Esophagus squamous epithelium (tissue), 5 donors: ENCODE measurements at places on chromosomes 1 and 21.

GRCh38 chr1:235652364-235652763 is 2.8 kb upstream of the GNG4 start:
- no peak overlapping the region for H3K27ac ChIP-seq
- no peak for DNase-seq
- no peaks in the 10 kb centered on the region for H3K36me3 ChIP-seq
- peaks cover 89% of the 10 kb centered on the region for H3K27me3 ChIP-seq

DNA sequence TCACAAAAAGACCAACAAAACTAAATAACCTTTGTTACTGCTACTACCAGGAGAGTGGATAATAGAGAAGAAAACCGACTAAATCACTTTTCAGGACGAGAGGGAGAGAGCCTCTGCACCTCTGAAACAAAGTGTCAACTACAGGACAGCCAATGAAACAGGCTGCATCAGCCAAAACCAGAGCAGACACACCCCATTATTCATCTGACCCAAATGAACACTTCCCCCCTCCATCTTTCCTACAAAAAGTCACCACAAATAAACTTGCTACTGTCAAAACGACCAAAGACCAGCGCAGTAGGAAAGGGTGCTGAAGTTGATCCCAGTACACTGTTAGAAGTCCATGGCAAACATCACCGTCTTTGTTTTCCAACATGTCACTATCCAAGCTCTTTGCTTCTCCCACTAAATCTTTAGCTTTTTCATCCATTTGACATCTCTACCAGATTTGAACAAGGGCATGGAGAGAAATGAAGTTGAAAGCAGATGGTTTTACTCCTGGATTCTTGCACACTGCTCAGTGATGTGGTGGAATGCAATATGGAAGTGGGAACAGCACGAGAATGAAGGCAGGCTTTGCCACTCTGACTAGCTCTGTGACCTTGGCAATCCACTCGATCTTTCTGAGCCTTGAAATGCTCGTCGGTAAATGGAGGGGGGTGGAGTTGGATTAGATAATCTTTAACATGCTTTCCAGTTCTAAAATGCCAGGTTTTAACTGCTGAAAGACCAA is 20.5 kb downstream of the DSTYK start:
- H3K27me3 ChIP-seq = no peaks in the 10 kb centered on the region
- no peaks in the 10 kb centered on the region for H3K36me3 ChIP-seq
- peak overlapping the region; percentile 76 for H3K27ac ChIP-seq

GRCh38 chr1:90135286-90135685 is 140.4 kb downstream of the ZNF326 start:
- no peaks in the 10 kb centered on the region for H3K27me3 ChIP-seq
- no peaks in the 10 kb centered on the region for H3K36me3 ChIP-seq
- no peak overlapping the region for H3K4me3 ChIP-seq
- H3K4me1 ChIP-seq = no peaks in the 10 kb centered on the region
- no peak for DNase-seq

- H3K4me3 ChIP-seq = no peak overlapping the region
- H3K27ac ChIP-seq = no peak overlapping the region
- no peaks in the 10 kb centered on the region for H3K36me3 ChIP-seq
Observed at GRCh38 chr1:85311818-85312217, 35.4 kb upstream of the BCL10 start.

DNA sequence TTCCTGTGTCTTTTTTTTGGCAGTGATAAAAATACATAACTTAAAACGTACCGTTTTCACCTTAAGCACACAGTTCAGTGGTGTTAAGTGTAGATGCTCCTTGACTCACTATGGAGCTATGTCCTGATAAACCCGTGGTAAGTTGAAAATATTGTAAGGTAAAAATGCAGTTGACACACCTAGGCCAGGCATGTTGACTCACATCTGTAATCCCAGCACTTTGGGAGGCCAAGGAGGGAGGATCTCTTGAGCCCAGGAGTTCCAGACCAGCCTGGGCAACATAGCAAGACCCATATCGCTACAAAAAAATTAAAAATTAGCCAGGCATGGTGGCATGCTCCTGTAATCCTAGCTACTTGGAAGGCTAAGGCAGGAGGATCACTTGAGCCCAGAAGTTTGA is 73.6 kb upstream of the COG2 start:
- no peak overlapping the region for H3K27ac ChIP-seq
- H3K4me1 ChIP-seq = peaks cover 11% of the 10 kb centered on the region
- no peaks in the 10 kb centered on the region for H3K27me3 ChIP-seq
- no peak overlapping the region for H3K4me3 ChIP-seq

DNA sequence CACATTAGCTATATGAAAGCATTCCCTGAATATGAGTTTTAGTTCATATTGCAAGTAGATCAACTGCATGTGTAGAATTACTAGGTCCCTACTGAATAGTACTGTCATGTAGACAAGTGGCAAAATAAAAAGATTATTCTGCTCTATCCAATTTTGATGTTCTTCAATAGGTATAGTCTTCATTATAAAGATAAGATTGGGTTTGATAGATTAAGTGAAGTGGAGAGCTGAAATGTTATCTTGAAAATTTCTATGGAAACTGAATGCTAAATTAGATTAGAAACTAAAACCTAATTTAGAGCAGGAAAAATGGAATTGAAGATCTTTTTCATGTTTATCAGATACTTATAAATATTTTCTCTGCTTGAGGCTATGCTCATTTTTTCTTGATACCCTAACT is 1610.0 kb downstream of the BRINP3 start:
- H3K4me3 ChIP-seq = no peak overlapping the region
- DNase-seq = no peak
- H3K36me3 ChIP-seq = no peaks in the 10 kb centered on the region
- no peak overlapping the region for H3K27ac ChIP-seq
- H3K27me3 ChIP-seq = no peaks in the 10 kb centered on the region
- no peaks in the 10 kb centered on the region for H3K4me1 ChIP-seq

DNA sequence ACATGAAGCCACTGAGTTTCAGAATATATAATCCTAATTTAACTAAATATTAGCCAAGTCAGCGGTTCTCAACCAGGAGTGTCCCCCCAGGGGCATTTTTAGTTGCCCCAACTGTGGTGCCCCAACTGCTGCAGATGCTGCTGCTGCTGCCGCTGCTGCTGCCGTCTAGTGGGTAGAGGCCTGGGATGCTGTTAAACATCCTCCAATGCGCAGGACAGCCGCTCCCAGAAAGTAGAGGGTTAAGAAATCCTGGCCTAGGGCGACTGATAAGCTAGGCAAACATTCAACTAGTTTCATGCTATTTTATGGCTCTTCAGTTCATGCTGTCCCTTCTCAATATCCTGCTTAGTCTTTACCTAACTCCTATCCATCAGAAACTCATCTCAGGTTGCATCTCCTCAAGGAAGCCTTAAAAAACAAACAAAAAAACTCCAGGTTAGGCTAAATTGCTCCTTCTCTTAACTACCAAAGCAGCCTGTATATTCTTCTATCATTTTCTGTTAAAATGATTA is 9.9 kb upstream of the DCAF6 start:
- DNase-seq = no peak
- peaks cover 8% of the 10 kb centered on the region for H3K36me3 ChIP-seq
- H3K27me3 ChIP-seq = no peaks in the 10 kb centered on the region
- peaks cover 3% of the 10 kb centered on the region for H3K4me1 ChIP-seq
- H3K4me3 ChIP-seq = no peak overlapping the region

GRCh38 chr1:8016210-8016894 is 9.8 kb downstream of the ERRFI1 start:
- no peak for DNase-seq
- peak overlapping the region; percentile 8 for H3K27ac ChIP-seq
- H3K4me1 ChIP-seq = peaks cover 53% of the 10 kb centered on the region

DNA sequence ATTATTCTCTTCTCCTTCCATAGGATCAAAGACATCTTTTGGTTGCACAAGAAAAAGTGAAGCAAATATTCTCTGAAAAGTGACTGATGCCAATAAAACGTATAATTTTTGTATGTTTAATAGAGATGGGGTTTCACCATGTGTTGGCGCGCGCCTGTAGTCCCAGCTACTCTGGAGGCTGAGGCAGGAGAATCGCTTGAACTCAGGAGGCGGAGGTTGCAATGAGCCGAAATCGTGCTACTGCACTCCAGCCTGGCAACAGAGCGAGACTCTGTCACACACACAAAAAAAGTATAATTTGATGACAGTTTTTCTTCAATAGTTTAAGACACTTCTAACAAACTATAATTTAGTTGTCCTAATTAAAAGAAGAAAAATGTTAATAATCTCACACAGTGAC is 23.8 kb downstream of the ANP32E start:
- no peak overlapping the region for H3K27ac ChIP-seq
- no peaks in the 10 kb centered on the region for H3K36me3 ChIP-seq
- H3K4me1 ChIP-seq = peaks cover 2% of the 10 kb centered on the region
- no peaks in the 10 kb centered on the region for H3K27me3 ChIP-seq

DNA sequence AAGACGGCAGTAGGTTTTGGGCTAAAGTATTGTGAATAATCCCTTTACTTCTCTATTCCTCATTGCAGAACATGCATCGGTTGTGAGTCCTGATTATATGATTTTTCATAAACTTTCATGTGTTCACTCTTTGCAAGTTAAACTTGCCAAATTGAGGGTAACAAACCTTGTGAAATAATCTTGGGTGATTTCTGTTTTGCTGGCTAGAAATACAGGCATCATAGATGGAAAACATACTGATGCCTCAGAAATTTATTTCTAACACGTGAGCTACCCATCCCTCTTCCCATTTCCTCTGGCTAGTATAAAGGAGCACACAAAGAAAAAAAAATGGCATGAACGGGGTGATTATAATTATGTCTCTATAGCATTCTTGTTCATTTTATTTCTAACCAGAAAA is 39.6 kb downstream of the RGS5 start:
- no peaks in the 10 kb centered on the region for H3K4me1 ChIP-seq
- H3K4me3 ChIP-seq = no peak overlapping the region
- no peaks in the 10 kb centered on the region for H3K27me3 ChIP-seq
- no peaks in the 10 kb centered on the region for H3K36me3 ChIP-seq

DNA sequence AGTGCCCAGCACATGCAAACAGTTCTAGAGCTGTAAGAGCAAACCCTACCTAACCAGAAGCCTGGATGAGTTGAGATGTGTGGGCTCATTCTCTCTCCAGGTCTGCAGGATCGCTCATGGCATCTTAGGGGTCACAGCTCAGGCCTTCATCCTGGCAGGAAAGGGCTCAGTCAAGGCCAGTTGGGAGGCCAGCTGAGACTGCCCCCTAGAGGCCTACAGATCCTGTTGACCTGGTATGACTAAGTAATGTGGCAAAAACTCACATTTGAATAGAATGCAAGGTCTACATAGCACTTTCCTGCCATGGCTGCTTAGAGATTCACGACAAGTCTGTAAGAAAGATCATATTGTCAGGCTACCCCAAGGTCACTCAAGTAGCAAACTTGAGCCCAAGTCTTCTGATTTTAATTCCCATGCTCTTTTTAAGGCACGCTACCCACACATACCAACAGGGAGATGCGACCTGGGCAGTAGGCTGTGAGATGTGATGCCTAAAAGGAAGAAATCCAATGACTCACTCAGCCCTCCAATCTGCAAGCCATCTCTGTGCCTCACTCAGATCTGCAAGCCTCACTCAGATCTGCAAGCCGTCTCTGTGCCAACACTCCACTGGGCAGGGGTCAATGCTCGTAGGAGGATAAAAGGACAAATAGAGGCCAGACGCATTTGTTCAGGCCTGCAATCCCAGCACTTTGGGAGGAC is 5.1 kb upstream of the CAPN8 start:
- H3K36me3 ChIP-seq = no peaks in the 10 kb centered on the region
- no peak for DNase-seq
- no peak overlapping the region for H3K4me3 ChIP-seq
- H3K4me1 ChIP-seq = peaks cover 29% of the 10 kb centered on the region
- no peaks in the 10 kb centered on the region for H3K27me3 ChIP-seq

- no peak for DNase-seq
- no peaks in the 10 kb centered on the region for H3K36me3 ChIP-seq
- no peaks in the 10 kb centered on the region for H3K4me1 ChIP-seq
- no peak overlapping the region for H3K27ac ChIP-seq
- H3K27me3 ChIP-seq = no peaks in the 10 kb centered on the region
Observed at GRCh38 chr1:81430236-81430938, 370.3 kb upstream of the ADGRL2 start.

GRCh38 chr1:3318329-3318728 is 136.1 kb upstream of the ARHGEF16 start:
- H3K4me1 ChIP-seq = peaks cover 29% of the 10 kb centered on the region
- H3K36me3 ChIP-seq = no peaks in the 10 kb centered on the region
- H3K27me3 ChIP-seq = no peaks in the 10 kb centered on the region
- no peak overlapping the region for H3K27ac ChIP-seq
- no peak overlapping the region for H3K4me3 ChIP-seq
- DNase-seq = no peak

- no peak for DNase-seq
- H3K27me3 ChIP-seq = no peaks in the 10 kb centered on the region
- no peaks in the 10 kb centered on the region for H3K36me3 ChIP-seq
Observed at GRCh38 chr1:8825985-8826481, 8.6 kb upstream of the RERE start.

- no peak overlapping the region for H3K27ac ChIP-seq
- H3K4me1 ChIP-seq = no peaks in the 10 kb centered on the region
- no peak for DNase-seq
- no peaks in the 10 kb centered on the region for H3K27me3 ChIP-seq
Observed at GRCh38 chr1:204659056-204659455, 26.5 kb downstream of the LRRN2 start.

GRCh38 chr1:21891621-21892479 is 45.3 kb downstream of the HSPG2 start:
- H3K36me3 ChIP-seq = peaks cover 28% of the 10 kb centered on the region
- DNase-seq = no peak
- H3K27me3 ChIP-seq = no peaks in the 10 kb centered on the region
- peak overlapping the region; percentile 7 for H3K27ac ChIP-seq

GRCh38 chr1:223774134-223774814 is 61.9 kb downstream of the CAPN2 start:
- H3K4me3 ChIP-seq = no peak overlapping the region
- no peaks in the 10 kb centered on the region for H3K27me3 ChIP-seq
- H3K4me1 ChIP-seq = peaks cover 7% of the 10 kb centered on the region

DNA sequence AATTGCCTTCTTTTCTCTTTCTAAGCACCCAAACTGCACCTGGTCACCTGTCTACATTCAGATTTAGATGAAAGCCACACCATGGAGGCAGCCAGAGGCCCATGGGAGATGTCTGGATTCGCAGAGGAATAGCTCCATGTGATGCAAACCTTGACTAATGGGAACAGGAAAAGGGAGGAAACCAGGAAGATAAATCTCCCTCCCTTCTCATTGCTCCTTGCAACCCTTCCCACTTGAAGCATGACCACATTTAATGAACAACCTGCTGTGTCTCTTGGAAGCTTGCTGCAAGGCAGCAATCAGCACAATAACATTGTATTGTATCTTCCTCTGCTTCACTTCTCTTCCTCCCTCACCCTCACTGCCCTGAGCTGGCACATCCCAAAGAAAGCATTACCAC is 42.6 kb upstream of the KLF17 start:
- no peak overlapping the region for H3K27ac ChIP-seq
- no peaks in the 10 kb centered on the region for H3K36me3 ChIP-seq
- H3K4me3 ChIP-seq = no peak overlapping the region
- H3K27me3 ChIP-seq = no peaks in the 10 kb centered on the region
- H3K4me1 ChIP-seq = peaks cover 5% of the 10 kb centered on the region

DNA sequence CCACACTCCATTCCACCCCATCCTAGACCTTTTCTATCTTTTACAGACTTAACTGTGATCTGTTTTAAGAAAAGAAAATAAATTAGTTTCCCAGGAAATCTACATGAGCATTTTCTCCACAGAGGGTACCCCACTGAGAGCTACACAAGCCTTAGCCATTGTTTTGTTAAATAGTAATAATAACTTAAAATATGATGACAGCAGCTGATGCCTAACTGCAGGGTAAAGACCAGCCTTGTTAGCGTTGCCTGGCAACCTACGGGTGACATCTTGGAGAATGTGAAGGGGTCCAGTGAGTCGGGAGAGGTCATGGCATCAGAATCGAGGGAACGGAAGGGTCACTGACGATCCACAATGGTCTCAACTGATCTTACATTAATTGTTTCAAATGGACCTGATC is 233.2 kb upstream of the PBX1 start:
- H3K27me3 ChIP-seq = no peaks in the 10 kb centered on the region
- peaks cover 11% of the 10 kb centered on the region for H3K4me1 ChIP-seq
- H3K27ac ChIP-seq = no peak overlapping the region
- H3K4me3 ChIP-seq = no peak overlapping the region
- no peaks in the 10 kb centered on the region for H3K36me3 ChIP-seq
- no peak for DNase-seq
